Activated T-cell treated with anti-CD3 and anti-CD28 coated beads for 1 hour (primary cell): ENCODE measurements at places on chromosomes 12 and 14.

- DNase-seq: no peak
These were observed 17.9 kb downstream of the HRK start for GRCh38 chr12:116863275-116863767.

DNA sequence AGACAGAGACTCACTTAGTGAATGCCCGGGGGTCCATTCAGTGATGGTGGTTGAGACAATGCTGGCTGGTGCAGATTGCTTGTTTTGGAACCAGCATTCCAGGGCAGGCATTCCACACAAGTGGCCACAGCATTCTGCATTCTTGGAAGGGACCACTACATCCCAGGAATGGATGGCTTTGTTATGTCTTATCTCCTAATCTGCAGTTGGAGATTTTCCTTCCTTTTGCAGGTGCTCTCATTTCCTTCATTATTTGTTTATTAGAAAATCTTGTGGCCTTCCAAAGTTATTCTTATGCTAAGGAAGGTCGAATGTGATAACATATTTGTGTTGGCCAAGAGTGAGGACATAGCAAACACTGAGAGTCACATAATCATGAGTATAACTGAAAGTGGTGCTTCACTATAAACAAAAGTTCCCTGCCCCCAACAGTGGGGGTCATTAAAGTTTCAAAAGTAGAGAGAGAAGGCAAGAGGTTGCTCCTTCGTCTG is 66.0 kb downstream of the BMP4 start:
- DNase-seq: no peak

- DNase-seq: no peak
These were observed 11.8 kb downstream of the ATG14 start for GRCh38 chr14:55399852-55400251.

DNA sequence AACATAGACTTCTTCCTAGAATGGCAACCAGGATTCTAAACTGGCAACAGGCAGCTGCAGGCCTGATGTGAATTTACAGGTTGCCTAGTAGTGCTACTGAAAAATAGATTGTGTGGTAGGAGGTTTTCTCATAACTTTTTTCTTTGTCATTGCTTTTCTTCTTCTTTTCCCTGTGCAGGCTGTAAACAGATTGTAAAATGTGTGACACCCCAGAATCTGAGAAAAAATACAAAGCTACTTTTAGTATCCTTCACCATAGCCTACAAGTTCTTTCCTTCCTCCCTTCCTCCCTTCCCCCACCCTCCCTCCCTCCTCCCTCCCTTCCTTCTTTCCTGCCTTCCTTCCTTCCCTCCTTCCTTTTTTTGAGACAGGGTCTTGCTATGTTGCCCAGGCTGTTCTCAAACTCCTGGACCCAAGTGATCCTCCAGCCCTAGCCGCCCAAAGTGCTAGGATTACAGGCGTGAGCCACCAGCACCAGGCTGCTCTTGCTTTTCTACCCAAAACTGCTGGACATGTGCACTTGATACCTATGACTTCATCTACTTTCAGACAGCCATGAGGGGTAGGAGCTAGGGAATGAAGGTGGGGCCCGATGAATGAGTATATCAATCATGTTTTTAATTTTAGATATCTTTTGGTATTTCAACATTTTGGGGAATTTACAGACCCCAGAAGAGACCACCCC is 114.2 kb upstream of the EEA1 start:
- DNase-seq: no peak

- no peak for DNase-seq
These were observed 116.2 kb downstream of the BMP4 start for GRCh38 chr14:53840444-53840843.

DNA sequence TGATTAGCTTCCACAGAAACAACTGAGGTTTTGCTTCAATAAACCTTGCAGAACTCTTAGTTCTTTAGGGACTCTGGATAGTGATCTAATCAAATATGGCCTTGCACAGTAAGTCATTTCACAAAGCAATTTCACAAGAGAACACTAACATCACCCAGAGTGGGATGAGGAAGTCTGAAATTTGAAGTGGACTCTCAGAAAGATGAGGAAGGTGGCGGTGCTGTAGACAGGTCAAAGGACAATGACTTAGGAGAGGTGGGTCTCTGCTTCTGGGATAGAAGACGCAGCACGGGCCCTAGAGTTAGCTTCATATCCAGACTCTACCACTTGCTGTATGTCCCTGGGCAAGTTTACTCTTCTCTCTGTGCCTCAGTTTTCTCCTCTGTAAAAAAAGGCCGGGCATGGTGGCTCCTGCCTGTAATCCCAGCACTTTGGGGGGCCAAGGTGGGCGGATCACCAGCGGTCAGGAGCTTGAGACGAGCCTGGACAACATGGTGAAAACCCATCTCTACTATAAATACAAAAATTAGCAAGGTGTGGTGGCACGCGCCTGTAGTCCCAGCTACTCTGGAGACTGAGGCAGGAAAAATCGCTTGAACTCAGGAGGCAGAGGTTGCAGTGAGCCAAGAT is 18.9 kb downstream of the FOS start:
- no peak for DNase-seq

- no peak for DNase-seq
These were observed 2.2 kb upstream of the PTGDR start for GRCh38 chr14:52265253-52265652.

- no peak for DNase-seq
These were observed 18.8 kb upstream of the CATSPERB start for GRCh38 chr14:91750634-91751198.

- no peak for DNase-seq
These were observed 52.8 kb downstream of the C14orf132 start for GRCh38 chr14:96091941-96092411.

DNA sequence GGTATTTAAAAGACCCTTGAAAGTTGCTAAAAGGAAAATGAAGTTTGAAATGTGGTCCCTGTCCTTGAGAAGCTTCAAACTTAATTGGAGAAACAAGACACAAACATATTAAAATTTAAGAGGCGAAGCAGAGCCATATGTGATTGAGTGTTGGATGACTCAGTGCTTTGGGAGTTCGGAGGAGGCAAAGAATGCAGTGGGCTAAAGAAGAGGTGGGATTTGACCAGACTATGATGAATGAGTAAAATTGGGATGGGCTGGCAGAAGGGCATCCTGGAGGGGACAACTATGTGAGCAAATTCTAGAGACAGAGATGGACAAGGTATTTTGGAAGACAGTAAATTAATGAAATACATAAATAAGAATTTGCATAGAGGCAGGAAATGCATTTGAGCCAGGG is 358.6 kb downstream of the EGLN3 start:
- no peak for DNase-seq

GRCh38 chr14:64952598-64953309 is 10.2 kb upstream of the GPX2 start:
- DNase-seq: no peak

- DNase-seq: no peak
These were observed 594 bp upstream of the CLEC14A start for GRCh38 chr14:38256533-38256840.

DNA sequence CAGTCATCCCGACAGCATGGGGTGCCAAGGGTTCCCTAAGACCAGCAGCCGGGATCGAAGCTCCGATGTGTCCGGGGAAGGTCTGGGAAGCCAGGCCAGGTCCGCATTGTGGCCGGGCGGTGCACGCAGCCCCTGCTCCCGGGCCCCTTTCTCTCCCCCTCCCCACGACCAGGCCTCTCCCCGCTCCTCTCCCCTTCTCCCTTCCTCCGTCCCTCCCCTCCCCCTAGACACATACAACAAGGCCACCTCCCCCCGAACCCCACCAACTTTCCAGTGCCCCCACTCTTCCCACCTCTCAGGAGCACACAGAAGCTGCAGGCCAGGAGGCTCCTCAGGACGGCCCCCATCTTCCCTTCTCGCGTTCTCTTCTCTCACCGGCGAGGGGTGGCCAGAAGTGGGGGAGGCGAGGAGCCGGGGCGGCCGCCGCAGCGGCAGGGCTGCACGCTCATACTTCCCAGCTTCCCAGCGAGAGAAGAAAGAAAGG is 413 bp downstream of the LRP6 start:
- DNase-seq: no peak

DNA sequence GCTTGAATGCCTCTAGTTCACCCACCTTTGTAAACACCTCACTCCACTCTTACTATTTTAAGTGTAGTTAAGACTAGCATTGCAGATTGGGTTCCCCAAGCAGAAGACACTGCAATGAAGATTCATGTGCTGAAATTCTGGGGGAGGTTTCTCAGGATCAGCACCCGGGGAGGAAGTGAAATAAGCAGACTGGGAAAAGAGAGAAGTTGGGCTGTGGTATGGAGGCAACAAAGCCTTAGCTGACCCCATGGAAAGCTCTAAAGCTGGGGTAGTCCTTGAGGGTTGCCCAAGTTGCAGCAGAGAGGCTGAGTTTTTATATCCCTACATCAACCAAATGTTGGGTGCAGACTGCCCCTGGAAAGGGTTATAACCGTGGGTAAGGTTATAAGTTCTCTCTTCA is 23.9 kb upstream of the IGF1 start:
- no peak for DNase-seq

DNA sequence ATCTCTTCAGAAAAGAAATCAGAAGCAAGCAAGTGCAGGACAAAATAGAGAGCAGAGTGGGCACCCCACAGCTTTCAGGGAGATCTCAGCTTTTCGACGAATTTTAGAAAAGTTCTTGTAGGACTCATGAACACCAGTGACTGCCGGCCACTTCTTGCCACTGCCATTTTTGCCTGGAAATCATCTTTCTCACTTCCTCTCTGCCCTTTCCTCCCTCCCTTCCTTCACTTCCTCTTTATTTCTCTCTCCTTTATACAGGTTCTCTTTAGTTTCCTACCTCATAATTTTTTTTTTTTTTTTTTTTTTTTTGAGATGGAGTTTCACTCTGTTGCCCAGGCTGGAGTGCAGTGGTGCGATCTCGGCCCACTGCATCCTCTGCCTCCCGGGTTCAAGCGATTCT is 185.6 kb downstream of the APAF1 start:
- DNase-seq: no peak

GRCh38 chr12:2264651-2265232 is 212.0 kb downstream of the CACNA1C start:
- DNase-seq: no peak

DNA sequence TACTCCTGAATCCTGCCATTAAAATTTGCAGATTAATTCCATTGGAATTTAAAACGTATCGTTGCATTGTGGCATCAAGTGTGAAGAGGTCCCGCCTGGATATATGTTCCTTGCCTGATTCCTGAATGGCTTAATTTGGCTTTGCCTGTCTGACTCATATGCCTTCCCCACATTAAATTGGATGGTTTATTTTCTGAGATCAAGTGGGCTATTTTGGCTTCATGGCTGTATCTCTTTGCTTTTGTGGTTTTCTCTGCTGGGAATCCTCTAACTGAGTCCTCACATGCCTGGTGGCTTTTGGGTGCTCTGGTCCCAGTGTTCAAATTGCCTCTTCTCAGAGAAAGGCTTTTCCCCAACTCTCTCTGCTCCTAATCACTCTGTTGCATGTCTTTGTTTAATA is 127.9 kb upstream of the DYRK2 start:
- DNase-seq: no peak

DNA sequence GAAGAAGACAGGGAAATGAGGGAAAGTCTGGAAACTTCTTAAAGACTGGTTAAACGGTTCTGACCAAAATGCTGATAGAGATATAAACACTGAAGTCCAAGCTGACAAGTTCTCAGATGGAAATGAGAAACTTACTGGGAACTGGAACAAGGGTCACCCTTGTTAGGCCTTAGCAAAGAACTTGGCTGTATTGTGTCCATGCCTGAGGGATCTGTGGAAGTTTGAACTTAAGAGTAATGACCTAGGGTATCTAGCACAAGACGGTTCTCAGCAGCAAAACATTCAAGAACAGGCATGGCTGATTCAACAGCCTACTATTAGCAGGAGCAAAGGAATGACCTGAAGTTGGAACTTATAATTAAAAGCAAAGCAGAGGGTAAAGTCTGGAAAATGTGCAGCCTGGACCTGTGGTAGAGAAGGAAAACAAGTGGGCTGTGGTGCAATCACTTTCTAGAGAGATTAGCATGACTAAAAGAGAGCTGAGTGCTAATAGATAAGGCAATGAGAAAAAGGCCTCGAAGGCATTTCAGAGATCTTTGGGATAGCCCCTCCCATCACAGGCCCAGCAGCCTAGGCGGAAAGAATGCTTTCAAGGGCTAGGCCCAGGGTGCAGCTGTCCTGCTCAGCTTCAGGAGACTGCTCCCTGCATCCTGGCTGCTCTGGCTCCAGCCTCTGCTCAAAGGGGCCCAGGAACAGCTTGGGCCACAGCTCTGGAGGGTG is 60.3 kb downstream of the ATP2B1 start:
- DNase-seq: no peak

- DNase-seq: no peak
These were observed 21.8 kb downstream of the APPL2 start for GRCh38 chr12:105214148-105214547.

DNA sequence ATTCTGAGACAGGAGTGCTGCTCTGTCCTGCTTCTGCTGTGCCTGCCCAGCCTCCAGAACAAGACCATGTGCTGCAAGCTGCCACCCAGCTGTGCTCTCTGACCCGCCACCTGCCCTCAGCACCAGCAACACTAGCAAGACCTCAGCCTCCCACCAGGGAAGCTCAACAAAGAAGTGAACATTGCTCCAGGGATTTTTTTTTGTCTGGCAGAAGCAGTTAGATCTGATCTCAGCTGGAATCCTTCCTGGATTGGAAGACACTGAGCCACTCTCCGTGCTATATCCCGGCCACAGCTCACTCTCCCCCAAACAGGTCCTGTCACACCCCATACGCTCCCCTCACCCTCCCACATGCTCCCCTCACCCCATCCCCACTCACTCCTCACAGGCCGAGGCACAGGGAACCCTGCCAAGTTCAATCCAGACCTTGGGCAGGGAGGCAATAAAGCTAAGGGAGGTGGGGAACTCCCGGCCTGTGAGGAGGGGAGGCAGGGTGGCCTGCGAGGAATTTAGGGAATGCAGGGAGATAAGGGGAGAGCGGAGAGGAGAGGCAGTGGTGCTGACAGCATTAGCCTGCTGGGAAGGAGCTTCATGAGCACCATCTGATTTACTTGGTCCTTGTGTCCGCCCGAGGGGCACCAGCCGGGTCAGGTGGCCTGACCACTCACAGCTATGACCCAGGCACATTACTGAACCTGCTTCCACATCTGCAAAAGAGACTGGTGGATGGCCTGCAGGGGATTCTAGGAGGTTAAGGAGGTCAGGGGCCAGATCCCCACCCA is 29.7 kb downstream of the CCDC85C start:
- no peak for DNase-seq

DNA sequence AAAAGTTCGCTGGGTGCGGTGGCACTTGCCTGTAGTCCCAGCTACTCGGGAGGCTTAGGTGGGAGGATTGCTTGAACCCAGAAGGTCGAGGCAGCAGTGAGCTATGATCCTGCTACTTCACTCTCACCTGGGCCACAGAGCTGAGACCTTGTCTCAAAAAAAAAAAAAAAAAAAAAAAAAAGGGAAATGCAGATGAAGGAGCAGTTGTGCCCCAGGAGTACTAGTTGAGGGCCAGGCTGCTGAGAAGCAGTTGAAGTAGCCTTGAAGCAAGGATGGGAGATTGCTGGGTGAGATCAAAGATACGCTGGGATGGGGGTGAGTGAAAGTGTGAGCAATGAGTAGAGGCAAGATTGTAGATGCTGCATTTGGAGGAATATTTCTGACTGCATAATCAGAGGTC is 93.4 kb upstream of the DNM1L start:
- DNase-seq: no peak

DNA sequence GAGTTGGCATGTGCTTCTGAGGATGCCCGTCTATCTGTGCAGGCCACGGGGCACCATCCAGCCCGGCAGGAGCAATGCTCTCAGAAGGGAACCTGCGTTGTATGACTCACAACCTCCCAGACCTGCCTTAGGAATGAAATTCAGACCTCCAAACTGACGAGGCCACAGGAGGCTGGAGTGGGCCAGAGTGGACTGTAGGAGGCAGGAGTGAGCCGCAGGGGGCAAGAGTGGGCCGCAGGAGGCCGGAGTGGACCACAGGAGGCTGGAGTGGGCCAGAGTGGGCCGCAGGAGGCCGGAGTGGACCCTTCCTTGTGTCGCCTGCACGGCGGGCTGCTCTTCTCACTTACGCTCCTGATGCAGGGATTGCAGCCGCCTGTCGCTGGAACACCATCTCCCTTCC is 11.1 kb upstream of the FBRSL1 start:
- no peak for DNase-seq
